ENCODE measurements at places on chromosomes 5 and 9. TPM values are rescaled to one million over a fixed set of nuclear protein-coding genes. Genes with fewer than 3 reads are reported as not detected.

DNA sequence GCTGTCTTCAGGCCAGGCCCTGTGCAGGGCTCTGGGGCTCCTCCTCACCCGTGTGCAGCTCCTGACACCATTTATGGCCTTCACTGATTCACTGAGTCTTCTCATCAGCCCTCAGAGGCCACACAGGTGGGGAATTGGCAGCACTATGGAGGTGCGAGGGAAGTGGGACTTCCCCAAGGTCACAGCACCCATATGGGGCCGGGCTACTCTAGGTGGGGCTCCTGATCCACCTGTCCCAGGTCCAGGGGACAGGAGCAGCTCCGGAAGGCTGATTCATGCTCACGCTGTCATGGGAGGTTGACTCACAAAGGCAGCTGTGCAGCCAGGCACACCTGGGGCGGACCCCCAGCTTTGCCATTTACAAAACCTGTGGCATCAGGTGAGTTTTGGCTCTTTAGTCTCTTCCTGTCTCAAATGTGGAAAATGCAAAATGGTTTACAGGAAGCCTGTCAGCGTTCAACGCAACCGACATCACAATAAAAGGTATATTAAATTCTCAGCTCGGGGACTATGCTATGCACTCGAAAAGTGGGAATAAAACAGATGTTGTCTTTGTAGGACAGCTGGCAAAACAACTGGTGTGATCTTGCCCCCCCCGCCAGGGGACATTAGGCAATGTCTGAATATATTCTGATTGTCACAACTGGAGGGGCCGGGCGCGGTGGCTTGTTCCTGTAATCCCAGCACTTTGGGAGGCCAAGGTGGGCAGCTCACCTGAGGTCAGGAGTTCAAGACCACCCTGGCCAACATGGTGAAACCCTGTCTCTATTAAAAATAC is 15.0 kb downstream of the NAIF1 start:
- peaks cover 13% of the 10 kb centered on the region for H3K4me1 ChIP-seq
- H3K27ac ChIP-seq, result no peak overlapping the region
- DNase-seq, result no peak
- no peaks in the 10 kb centered on the region for H3K36me3 ChIP-seq
- H3K4me3 ChIP-seq, result no peak overlapping the region

DNA sequence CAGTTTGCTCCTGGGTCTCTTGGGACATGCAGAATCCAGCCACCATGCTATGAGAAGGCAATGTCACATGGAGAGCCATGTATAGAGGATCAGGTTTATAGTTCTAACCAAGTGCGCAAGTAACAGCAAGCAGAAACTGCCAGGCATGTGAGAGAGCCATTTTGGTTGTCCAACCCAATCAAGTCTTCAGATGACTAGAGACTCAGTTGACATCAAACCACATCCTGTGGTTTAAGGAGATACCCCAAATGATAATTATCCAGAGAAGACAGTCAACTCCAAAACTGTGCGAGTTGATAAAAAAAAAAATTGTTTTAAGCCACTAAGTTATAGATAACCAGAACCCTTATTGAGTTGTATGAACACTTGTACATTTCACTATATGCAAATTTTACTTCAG is 40.2 kb downstream of the TMEM232 start:
- H3K4me3 ChIP-seq, result no peak overlapping the region
- no peaks in the 10 kb centered on the region for H3K4me1 ChIP-seq
- H3K27me3 ChIP-seq, result no peaks in the 10 kb centered on the region
- no peaks in the 10 kb centered on the region for H3K36me3 ChIP-seq
- H3K27ac ChIP-seq, result no peak overlapping the region
- no peak for DNase-seq

GRCh38 chr5:119129770-119130169 is 58.9 kb downstream of the DMXL1 start:
- no peaks in the 10 kb centered on the region for H3K36me3 ChIP-seq
- no peaks in the 10 kb centered on the region for H3K27me3 ChIP-seq
- no peak for DNase-seq
- no peaks in the 10 kb centered on the region for H3K4me1 ChIP-seq
- no peak overlapping the region for H3K27ac ChIP-seq

DNA sequence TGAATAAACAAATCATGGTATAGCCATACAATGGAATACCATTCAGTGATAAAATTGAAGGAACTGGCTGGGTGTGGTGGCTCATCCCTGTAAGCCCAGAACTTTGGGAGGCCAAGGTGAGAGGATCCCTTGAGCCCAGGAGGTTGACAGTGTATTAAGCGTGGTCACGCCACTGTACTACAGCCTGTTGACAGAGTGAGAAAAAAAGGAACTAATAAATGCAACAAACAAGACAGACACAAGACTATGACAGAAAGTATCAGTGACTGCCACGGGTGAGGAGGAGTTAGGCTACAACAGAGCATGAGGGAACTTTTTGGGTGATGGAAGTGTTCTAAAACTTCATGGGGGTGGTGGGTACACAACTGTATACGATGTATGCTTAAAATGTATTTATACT is 2.2 kb downstream of the FNIP1 start:
- H3K4me3 ChIP-seq, result no peak overlapping the region
- H3K27ac ChIP-seq, result no peak overlapping the region
- peaks cover 57% of the 10 kb centered on the region for H3K4me1 ChIP-seq
- no peaks in the 10 kb centered on the region for H3K36me3 ChIP-seq
- DNase-seq, result no peak
- no peaks in the 10 kb centered on the region for H3K27me3 ChIP-seq

GRCh38 chr9:6123416-6123815 is 92.2 kb upstream of the IL33 start:
- no peak for DNase-seq
- no peak overlapping the region for H3K27ac ChIP-seq
- H3K36me3 ChIP-seq, result no peaks in the 10 kb centered on the region
- H3K4me1 ChIP-seq, result no peaks in the 10 kb centered on the region

DNA sequence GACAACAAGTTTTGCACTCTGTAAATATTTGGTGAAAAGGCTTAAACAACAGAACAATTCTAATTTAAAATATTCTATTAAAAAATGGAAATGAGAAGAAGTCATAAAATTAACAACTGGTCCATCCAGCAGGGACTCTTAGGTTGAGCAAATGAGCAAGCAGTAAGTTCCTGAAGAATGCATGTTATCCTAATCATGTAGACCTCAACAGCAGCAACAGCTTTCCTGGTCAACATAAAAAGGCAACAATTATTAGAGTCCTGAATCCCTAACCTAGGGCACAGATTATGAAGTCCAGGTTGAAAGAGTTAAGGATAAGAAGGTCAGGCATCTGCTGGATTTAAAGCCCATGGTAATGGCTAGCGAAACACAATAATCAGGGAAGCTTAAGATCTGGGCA is 120.9 kb downstream of the SSBP2 start:
- no peak overlapping the region for H3K27ac ChIP-seq
- no peaks in the 10 kb centered on the region for H3K27me3 ChIP-seq
- H3K4me1 ChIP-seq, result peaks cover 5% of the 10 kb centered on the region
- DNase-seq, result no peak
- no peaks in the 10 kb centered on the region for H3K36me3 ChIP-seq

GRCh38 chr9:131270171-131271015 is 5.9 kb downstream of the FAM78A start:
- H3K36me3 ChIP-seq, result no peaks in the 10 kb centered on the region
- peak; percentile 60 for DNase-seq
- peak overlapping the region; percentile 88 for H3K27ac ChIP-seq
- peaks cover 12% of the 10 kb centered on the region for H3K4me1 ChIP-seq
- no peaks in the 10 kb centered on the region for H3K27me3 ChIP-seq

GRCh38 chr9:126377536-126377935 is 50.9 kb downstream of the MVB12B start:
- peaks cover 15% of the 10 kb centered on the region for H3K4me1 ChIP-seq
- no peak for DNase-seq
- no peaks in the 10 kb centered on the region for H3K27me3 ChIP-seq
- no peaks in the 10 kb centered on the region for H3K36me3 ChIP-seq
- no peak overlapping the region for H3K4me3 ChIP-seq

DNA sequence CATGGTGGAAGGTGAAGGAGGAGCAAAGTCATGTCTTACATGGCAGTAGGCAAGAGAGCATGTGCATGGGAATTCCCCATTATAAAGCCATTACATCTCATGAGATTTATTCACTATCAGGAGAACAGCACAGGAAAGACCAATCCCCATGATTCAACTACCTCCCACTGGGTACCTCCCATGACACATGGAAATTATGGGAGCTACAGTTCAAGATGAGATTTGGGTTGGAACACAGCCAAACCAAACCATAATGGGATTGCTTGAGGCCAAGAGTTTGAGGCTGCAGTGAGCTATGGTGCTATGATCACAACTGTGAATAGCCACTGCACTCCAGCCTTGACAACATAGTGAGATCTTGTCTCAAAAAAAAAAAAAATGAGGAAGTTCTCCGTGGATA is 581.8 kb downstream of the TAF11L14 start:
- no peaks in the 10 kb centered on the region for H3K36me3 ChIP-seq
- no peak overlapping the region for H3K4me3 ChIP-seq
- no peak overlapping the region for H3K27ac ChIP-seq
- no peaks in the 10 kb centered on the region for H3K27me3 ChIP-seq
- no peak for DNase-seq

DNA sequence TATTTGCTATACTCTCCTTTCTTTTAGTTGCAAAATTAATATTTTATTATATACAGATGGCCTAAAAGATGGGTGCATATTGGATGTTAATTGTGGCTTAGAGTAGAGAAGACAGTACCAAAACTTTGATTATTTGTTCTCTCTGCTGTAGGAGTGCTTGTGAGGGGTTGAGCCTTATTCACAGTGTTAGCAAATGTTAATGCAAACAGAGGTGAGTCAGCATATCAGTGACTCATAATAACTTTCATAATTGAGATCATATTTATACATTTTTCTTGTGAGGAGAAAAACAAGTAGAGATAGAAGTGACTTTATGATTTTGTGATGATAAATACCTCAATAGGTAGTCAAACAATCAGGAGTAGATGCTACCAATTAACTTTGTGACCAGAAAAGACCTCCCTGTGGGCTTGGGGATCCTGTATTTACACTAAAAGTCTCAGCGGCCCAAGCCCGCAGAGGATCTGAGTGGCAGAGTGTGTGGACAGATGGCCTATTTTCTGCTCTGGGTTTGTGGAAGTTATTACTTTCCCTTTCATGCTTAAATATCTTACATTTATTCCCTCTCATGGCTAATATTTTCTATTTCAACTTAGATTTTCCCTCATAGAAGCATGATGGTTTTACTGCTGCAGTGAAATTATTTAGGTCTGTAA is 226.5 kb downstream of the TAF11L14 start:
- no peak overlapping the region for H3K4me3 ChIP-seq
- H3K36me3 ChIP-seq, result no peaks in the 10 kb centered on the region
- no peaks in the 10 kb centered on the region for H3K4me1 ChIP-seq
- H3K27me3 ChIP-seq, result no peaks in the 10 kb centered on the region
- DNase-seq, result no peak

- no peak overlapping the region for H3K4me3 ChIP-seq
- H3K4me1 ChIP-seq, result no peaks in the 10 kb centered on the region
- peaks cover 13% of the 10 kb centered on the region for H3K27me3 ChIP-seq
These were observed 22.8 kb upstream of the ANKRD18A start for GRCh38 chr9:38642951-38643814.

GRCh38 chr5:160837749-160838593 is 14.0 kb downstream of the ATP10B start:
- no peaks in the 10 kb centered on the region for H3K36me3 ChIP-seq
- no peak overlapping the region for H3K27ac ChIP-seq
- DNase-seq, result no peak
- no peaks in the 10 kb centered on the region for H3K27me3 ChIP-seq
- H3K4me1 ChIP-seq, result no peaks in the 10 kb centered on the region
- no peak overlapping the region for H3K4me3 ChIP-seq

- no peaks in the 10 kb centered on the region for H3K4me1 ChIP-seq
- no peak overlapping the region for H3K27ac ChIP-seq
- no peak overlapping the region for H3K4me3 ChIP-seq
These were observed 50.5 kb upstream of the RFX3 start for GRCh38 chr9:3576328-3576727.

DNA sequence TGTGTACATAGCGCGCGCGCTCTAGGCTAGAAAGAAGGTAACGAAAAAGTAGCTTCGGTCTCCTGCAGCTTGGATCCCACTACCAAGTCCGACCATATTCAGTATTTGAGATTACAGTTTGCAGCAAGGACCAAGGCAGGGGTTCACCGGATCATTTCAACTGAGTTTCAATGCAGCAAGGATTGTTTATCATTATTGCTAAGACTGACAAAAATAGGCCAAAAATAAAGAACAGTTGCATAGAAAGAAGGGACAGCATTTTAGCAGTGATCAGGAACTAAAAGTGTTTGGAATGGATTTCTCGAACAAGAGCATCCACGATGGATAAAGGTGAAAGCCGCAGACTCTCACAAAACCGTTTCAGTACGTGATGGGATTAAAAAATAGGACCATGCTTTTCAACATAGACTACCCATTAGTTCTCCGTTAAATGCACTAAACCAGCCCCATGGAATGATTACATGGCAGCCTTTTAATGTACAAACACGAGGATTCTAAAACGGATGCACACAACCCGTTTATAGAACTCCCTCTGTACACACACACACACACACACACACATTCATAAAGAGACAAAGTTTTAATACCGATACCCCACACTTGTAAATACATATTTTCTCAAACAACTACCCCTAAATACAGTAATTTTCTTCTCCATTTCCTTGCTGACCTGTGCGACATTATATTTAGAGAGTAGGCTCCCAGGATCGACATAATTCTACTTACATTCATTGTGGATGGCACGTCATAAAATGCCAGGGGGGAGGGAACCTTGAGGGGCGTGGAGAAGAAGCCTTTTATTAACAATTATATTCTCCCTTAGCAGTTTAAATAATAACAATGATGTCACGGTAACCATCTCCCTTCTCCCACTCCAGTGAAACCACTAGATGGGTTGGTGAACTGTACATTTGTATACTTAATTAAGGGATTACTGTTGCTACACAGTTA is 197.1 kb downstream of the MEF2C start:
- no peak overlapping the region for H3K27ac ChIP-seq
- peaks cover 46% of the 10 kb centered on the region for H3K27me3 ChIP-seq
- DNase-seq, result no peak

DNA sequence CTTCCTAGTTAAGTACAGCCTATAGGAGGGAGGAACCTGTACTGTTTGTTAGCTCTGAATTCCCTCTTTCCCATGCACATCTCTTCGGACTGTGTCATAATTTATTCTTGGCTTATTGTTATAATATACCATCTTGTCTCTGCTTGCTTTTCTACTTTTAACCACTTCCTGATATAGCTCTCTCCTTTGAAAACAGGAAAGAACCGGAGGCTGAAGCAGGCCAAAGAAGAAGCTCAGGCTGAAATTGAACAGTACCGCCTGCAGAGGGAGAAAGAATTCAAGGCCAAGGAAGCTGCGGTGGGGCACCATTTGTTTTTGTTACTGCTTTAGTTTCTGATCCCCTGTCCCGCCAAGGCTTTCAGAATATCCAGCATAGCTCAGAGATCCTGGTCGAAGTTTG is 4.8 kb downstream of the ATP6V1G1 start:
- no peak overlapping the region for H3K27ac ChIP-seq
- no peaks in the 10 kb centered on the region for H3K27me3 ChIP-seq
- peak; percentile 45 for DNase-seq
- no peaks in the 10 kb centered on the region for H3K36me3 ChIP-seq

GRCh38 chr5:103561685-103562452 is 720 bp downstream of the NUDT12 start:
- H3K27ac ChIP-seq, result peak overlapping the region; percentile 78
- H3K4me3 ChIP-seq, result no peak overlapping the region
- peak; percentile 52 for DNase-seq
- no peaks in the 10 kb centered on the region for H3K4me1 ChIP-seq
- H3K27me3 ChIP-seq, result no peaks in the 10 kb centered on the region

- no peak overlapping the region for H3K27ac ChIP-seq
- H3K4me1 ChIP-seq, result peaks cover 12% of the 10 kb centered on the region
- H3K27me3 ChIP-seq, result no peaks in the 10 kb centered on the region
- no peaks in the 10 kb centered on the region for H3K36me3 ChIP-seq
- H3K4me3 ChIP-seq, result no peak overlapping the region
These were observed 38.9 kb downstream of the CDH6 start for GRCh38 chr5:31232273-31232888.

Gene RGP1
- 41.2 TPM for total RNA-seq

Gene NIPAL4
- total RNA-seq, result not detected

Gene SAPCD2
- 0.58 TPM for total RNA-seq

Gene CCNI2
- 0.14 TPM for total RNA-seq
